ENCODE measurements at places on chromosomes 1 and 21. TPM values are rescaled to one million over a fixed set of nuclear protein-coding genes. Genes with fewer than 3 reads are reported as not detected.

RAD54L gene
- 30.6 TPM for total RNA-seq

LINGO4 gene
- total RNA-seq, result not detected

KCNT2 gene
- not detected for total RNA-seq

PTGFRN gene
- total RNA-seq, result 16.2 TPM

C8B gene
- total RNA-seq, result not detected

DNA sequence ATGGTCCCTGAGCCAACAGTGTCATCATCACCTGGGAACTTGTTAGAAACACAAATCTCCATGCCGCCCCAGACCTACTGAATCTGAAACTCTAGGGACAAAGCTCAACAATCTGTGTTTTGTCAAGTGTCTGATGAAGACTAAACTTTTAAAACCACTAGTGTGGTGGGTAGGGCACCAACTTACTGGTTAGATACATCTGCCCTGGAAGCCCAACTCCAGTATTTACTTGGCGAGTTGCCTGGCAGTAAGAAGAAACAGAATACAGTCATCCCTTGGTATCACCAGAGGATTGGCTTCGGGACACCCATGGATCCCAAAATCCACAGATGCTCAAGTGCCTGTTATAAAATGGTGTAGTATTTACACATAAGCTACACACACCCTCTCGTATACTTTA is 367.9 kb upstream of the DUSP10 start:
- no peaks in the 10 kb centered on the region for H3K4me1 ChIP-seq
- H3K4me3 ChIP-seq, result no peak overlapping the region
- H3K27ac ChIP-seq, result no peak overlapping the region
- DNase-seq, result no peak
- H3K27me3 ChIP-seq, result no peaks in the 10 kb centered on the region

- peaks cover 33% of the 10 kb centered on the region for H3K4me1 ChIP-seq
- no peak for DNase-seq
- H3K27me3 ChIP-seq, result no peaks in the 10 kb centered on the region
- H3K36me3 ChIP-seq, result no peaks in the 10 kb centered on the region
- no peak overlapping the region for H3K27ac ChIP-seq
- no peak overlapping the region for H3K4me3 ChIP-seq
Measured at GRCh38 chr21:35525443-35525842, 476.3 kb upstream of the RUNX1 start.

- no peak overlapping the region for H3K27ac ChIP-seq
- H3K36me3 ChIP-seq, result no peaks in the 10 kb centered on the region
- H3K4me1 ChIP-seq, result no peaks in the 10 kb centered on the region
- H3K4me3 ChIP-seq, result no peak overlapping the region
- peak; percentile 64 for DNase-seq
Measured at GRCh38 chr1:17274186-17275170, 25.6 kb downstream of the PADI3 start.

DNA sequence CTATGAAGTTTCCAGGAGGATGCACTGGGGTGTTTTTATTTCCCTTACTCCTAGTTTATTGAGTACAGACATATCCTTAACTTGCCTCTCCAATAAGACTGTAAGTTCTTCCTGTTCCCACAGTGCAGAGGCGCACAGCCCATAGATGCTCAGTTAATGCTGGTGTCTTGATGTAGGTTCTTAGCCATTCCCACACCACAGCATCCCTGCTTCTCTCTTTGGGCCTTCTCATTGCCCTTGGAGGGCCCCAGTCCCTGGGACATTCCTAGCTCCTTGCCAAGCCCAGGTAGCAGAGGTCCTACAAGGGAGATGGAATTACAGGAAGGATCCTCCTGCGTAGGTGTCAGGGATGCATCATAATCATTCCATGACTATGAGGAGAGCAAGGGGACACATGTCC is 61.6 kb upstream of the HMGB4 start:
- H3K27ac ChIP-seq, result no peak overlapping the region
- H3K4me3 ChIP-seq, result no peak overlapping the region
- no peaks in the 10 kb centered on the region for H3K4me1 ChIP-seq
- no peaks in the 10 kb centered on the region for H3K27me3 ChIP-seq

DNA sequence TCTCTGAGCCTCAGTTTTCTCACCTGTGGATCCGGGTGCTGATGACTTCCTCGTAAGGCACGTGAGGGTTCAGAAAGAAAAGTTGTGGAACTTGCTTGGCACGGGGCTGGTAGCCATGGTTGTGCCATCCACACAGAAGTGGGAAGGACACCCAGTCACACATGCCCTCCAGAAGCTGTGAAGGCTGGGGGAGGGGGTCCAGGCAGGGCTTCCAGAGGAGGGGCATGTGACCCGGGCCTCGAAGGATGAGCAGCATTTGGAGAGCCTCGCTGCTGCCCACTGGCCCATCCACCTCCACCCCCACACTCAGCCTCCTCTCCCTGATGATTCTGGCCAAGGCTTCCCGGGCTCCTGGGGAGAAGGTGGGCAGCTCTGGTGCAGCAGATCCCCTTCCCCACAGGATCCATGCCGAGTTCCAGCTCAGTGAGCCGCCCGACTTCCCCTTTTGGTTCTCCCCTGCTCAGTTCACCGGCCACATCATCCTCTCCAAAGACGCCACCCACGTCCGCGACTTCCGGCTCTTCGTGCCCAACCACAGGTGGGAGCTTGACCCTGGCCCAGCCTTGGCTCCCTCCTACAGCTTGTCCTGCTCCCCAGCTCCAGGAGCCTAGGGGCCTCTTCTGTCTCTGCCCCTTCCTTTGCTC is 9.4 kb downstream of the SELENON start:
- H3K27ac ChIP-seq, result no peak overlapping the region
- DNase-seq, result no peak
- H3K4me3 ChIP-seq, result no peak overlapping the region
- no peaks in the 10 kb centered on the region for H3K4me1 ChIP-seq

- no peaks in the 10 kb centered on the region for H3K27me3 ChIP-seq
- no peak overlapping the region for H3K27ac ChIP-seq
- H3K36me3 ChIP-seq, result no peaks in the 10 kb centered on the region
Measured at GRCh38 chr1:241610056-241610815, 29.9 kb downstream of the CHML start.

DNA sequence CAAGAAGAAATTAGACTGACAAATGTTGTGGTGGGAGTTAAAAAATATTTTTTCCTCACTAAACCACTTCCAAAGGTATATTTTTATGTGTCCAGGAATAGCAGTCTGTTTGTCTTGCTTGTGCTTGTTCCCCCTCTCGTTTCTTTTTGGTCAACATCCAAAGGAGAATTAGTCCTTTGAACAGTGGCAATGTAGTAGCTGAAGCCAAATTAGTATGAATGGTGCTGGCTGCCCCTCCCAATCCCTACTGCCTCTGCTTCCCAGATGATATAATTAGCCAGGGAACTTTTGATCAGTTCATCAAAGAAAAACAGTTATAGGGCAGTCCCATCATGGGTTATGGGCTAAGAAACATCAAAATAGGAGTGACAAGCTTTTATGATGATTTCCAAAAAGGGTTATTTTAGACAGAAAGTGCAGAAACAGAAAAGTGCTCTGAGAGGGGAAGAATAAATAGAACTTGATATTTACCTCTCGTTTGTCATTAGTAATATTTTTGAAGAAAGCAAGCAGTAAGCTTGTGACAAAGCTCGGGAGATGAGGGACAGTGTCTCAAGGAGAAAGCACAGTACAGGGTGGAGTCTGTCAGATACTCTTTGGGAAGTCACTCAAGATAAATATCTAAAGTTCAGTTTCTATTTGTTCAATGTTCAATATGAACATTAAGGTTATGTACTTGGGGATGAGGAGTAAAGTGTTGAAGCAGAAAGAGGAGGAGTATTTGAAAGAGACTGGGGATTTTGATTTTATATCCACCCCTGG is 239.1 kb downstream of the HLX start:
- DNase-seq, result no peak
- H3K27ac ChIP-seq, result no peak overlapping the region
- H3K27me3 ChIP-seq, result no peaks in the 10 kb centered on the region
- H3K36me3 ChIP-seq, result no peaks in the 10 kb centered on the region
- H3K4me1 ChIP-seq, result no peaks in the 10 kb centered on the region

- H3K4me1 ChIP-seq, result no peaks in the 10 kb centered on the region
- no peaks in the 10 kb centered on the region for H3K36me3 ChIP-seq
- no peaks in the 10 kb centered on the region for H3K27me3 ChIP-seq
- H3K4me3 ChIP-seq, result no peak overlapping the region
- no peak for DNase-seq
- no peak overlapping the region for H3K27ac ChIP-seq
Measured at GRCh38 chr1:30359539-30360220, 363.7 kb downstream of the MATN1 start.

DNA sequence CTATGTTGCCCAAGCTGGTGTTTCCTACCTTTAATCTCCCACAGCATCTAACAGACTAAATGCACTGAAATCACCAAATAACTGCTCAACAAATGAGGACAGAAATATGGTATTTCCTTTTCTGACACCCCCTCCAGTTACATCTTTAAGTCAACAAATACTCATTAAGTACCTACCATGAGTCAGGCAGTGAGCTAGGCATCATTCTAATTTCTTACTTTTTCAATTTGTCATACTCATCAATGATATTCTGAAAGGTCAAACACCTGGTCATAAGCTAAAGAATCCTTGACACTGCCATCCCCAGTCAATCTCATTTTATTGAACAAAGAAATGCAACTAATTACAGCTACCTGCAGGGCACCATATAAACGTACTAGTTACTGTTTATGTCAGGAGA is 36.6 kb downstream of the LUZP1 start:
- no peak for DNase-seq
- no peaks in the 10 kb centered on the region for H3K4me1 ChIP-seq
- H3K27me3 ChIP-seq, result no peaks in the 10 kb centered on the region
- H3K27ac ChIP-seq, result no peak overlapping the region

- no peaks in the 10 kb centered on the region for H3K27me3 ChIP-seq
- H3K27ac ChIP-seq, result no peak overlapping the region
- H3K36me3 ChIP-seq, result no peaks in the 10 kb centered on the region
- no peak overlapping the region for H3K4me3 ChIP-seq
Measured at GRCh38 chr1:55636696-55637095, 421.5 kb upstream of the USP24 start.

GRCh38 chr21:15088488-15088887 is 23.7 kb upstream of the NRIP1 start:
- no peak overlapping the region for H3K27ac ChIP-seq
- H3K36me3 ChIP-seq, result no peaks in the 10 kb centered on the region
- no peak overlapping the region for H3K4me3 ChIP-seq
- no peaks in the 10 kb centered on the region for H3K27me3 ChIP-seq

- H3K4me3 ChIP-seq, result no peak overlapping the region
- no peak for DNase-seq
- no peak overlapping the region for H3K27ac ChIP-seq
Measured at GRCh38 chr1:167747988-167748387, 26.2 kb downstream of the MPZL1 start.
